ENCODE measurements at places on chromosomes 1 and 21.
A peak's percentile ranks its signal among the peaks of the same experiment; 100 is the strongest.

GRCh38 chr1:214952648-214953047 is 129.9 kb upstream of the KCNK2 start:
- DNase-seq, result no peak

DNA sequence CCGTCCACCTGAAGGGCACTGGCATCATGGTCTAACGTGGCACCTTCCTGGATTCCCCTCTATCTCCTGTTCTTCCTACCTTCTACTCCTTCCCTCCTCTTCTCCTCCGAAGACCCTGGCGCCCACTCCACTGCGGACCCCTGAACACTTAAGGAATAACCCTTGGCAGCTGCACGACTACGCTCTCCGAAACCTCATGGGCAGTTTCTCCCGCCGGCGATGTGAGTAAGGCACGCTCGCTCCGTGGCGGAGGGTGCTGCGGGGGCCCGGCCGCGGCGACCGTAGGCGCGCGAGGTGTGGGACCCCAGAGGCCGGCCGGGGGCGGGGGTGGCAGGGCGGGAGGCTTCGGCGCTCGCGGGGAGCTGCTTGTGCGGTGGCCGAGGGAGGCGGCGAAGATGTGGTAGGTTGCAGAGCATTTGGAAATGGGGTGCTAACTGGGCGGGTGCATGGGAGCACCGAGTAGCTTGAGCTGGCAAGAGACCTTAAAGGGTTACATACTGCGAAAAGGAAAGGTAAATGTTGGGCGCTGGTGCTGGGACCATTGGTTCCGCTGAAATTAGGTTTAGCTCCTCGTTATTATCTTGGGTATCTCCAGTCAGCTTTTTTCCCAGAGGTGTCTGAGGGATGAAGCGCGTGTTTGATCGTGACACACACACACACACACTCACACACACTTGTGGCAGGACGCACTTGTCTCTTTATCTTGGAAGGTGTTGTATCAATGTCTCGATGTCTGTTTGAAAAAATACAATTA is 876 bp downstream of the LRRC7 start:
- no peak for DNase-seq

DNA sequence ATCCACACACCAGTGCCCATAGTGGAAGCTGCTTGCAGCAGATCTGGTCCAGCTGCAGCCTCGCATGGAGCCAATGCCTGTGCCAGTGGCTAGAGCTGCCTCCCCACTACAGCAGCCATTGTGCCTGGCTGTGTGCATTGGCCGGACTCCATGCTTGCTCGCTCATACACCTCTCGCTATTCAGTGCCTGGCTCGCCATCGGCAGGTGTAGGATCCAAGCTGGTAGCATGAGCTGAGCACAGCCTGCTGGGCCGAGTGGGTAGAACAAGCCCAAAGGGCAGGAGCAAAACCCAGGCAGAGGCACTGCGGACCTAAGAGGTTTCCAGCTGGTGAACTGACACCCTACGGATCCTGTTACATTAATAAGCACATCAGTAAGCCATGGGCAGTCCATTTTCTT is 1184.1 kb downstream of the AMY1C start:
- DNase-seq, result no peak

GRCh38 chr21:20258542-20258941 is 739.7 kb upstream of the NCAM2 start:
- DNase-seq, result no peak

- DNase-seq, result no peak
Measured at GRCh38 chr1:29967261-29967660, 730.9 kb downstream of the PTPRU start.

DNA sequence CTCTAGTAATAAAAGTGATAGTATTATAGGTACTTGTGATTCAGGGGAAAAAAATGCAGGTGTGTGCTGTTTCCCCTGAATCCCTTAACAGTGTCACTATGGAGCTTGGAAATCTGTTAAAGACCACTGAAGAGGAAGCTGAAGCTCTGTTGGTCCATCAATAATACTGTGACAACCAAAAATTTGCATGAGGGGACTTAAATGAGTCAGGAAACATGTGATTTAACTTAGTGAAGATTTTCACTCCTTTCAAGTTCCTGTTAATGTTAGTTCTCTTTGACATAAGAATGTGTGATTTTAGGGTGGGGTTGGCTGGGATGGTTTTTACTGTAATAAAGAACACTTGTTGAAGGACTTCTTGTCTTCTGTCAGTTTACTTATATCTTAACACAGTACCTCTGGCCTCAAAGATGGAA is 32.0 kb downstream of the VANGL2 start:
- DNase-seq, result peak; percentile 71

DNA sequence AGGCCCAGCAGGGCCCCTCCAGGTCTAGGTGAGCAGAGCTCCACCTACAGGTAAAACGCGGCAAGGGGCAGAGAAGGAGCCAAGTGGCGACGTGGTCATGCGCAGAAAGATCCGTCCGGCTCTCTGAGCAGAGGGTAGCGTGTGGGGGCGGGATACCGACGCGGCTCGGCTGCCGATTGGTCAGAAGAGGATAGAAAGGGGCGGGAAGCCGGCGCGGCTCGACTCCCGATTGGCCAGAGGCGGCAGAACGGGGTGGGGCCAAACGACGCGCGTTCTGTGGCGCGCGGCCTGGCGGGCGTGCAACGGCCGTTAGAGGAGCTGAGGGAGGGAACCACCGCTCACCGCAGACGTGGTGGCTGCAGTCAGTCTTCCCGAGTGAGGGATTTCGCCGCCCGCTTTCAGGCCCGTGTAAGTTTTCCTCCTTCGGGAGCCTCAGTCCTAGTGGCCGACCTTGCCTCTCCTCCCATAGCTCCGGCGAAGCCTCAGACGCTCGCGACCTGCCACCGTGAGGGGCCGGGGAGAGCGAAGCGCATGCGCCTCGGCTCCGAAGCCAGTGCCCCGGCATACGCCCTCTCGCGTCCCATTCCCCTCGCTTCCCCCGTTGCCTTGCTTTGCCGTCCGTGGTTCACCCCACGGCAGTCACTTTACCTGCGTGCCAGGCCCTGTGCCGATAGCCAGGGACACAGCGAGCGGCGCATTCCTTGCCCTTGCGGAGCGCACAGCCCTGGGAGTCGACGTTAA is at the start of gene CEP85:
CEP85 (plus strand) TSS at position 298 of the 741 bp plus-strand sequence. CDS start 5,584 bp downstream, outside the sequence.
- peak; percentile 99 for DNase-seq

DNA sequence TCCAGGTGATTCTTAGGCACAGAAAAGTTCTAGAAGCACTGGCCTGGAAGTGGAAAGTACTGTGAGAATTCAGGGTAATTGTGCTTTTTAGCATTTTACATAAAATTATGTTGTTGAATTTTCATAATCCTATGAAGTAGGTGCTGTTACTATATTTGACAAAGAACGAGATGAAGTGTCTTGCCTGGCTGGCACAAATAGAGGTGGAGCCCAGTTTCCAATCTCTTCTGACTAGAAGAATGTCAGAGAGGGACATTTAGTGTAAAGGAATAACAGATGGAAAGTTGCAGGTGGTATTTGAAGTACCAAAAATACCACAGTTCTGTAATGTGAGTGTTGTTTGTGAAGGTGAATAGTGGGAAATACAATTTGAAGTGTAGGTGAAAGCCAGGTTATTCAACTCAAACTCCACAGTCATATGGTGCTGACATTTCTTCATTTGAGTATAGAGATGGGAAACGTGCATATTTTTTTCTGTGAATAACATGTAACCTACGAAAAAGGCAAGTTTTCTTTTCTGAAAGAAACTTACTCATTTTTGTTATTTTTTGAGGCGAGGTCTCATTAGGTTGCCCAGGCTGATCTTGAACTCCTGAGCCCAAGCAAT is 3.5 kb upstream of the TMCO2 start:
- no peak for DNase-seq

DNA sequence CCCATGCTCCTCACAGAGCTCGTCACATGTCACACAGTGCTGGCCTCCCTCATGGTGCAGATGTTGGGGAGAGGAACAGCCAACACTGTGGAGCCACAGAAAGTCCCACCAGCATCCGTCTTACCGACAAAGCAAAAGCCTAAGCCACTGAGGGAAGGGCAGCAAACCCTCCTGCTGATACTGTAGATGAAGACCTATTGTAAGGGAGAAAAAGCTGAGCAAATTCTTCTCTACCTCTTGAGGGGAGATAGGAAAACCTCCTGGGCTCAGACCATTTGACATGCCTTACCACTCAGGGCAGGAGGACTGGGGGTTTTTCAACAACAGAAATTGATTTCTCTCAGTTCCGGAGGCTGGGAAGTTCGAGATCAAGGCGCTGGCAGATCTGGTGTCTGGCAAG is 95.9 kb downstream of the WDR64 start:
- DNase-seq, result no peak

DNA sequence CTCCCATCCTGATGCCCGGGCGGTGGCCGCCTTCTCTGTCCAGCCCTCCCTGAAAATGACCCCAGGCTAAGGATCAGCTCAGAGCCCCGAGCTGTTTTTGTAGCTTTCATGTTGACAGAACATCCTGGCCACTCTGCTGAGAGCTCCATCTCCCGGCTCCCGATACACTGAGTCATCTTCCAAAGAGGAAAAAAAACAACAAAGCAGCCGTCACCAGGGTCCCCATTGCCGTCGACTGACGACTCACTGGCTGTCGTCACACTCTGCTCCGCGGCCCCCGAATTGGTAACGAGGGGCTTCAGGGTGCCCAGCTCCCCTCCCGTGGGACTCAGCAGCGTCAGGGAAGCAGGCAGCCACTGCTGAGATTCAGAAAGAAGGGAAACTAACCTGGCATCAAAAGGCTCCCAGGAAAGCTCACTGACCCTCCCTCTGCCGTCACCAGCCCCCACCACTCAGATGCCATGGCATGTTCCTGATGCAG is 67.2 kb downstream of the CD46 start:
- no peak for DNase-seq

DNA sequence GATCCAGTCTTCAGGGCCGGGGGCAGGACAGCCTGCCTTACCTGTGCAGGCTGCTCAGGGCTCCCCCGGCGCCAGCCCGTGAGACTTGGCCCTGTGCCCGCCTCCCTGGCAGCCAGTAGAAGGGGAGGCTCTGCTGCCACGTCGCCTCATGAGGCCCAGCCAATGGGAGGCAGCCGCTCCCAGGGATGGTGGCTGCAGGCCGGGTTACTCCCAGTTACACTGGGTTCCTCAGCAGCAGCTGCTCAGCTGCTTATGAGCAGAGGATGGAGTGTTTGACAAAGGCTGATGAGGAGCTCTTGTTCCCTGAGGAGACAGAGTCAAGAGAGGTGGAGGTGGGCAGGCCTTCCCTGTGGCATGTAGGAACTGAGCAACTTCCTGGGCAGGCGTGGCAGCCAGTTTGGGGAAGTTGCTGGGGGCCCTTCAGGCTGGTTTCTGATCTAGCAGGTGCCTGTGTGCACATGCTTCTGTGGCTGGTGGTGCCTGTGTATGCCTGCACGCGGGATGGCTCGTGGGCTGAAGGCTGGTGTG is 5.5 kb downstream of the MFSD2A start:
- DNase-seq, result peak; percentile 30

DNA sequence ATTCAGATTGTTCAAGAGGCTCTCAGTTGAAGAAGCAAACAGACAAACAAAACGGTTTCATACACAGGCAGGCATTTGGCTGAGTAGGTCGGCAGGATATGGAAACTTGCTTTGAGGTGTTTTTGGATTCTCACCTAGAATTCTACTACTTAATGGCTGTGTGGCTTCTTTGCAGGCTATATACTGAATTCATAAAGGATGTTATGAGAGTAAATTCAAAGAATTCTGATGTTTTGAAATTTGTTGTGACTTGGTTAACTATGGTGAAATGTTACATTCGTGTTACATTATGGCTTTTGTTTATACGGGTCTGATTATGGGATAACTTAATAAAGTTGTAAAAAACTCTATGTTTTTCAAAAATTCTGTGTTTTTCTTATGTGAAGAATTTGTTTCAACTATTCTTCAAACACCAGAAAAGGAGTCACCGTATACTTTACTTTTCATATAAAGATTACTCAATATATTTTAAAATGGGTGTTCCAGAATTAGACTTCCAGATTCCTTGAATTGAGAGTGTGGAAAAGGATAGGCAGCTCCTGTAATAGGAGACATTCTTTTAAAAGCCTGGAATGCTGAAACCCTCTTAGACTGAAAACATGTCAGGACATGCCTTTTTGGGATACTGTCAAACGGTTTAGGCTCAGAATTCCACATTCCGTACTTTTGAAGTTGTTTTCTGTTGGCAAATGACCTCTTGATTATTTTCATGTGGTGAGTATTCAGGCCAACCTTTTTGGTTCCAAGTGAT is 8.2 kb upstream of the IRF2BP2 start:
- no peak for DNase-seq

- no peak for DNase-seq
Measured at GRCh38 chr1:46467183-46467504, 22.5 kb upstream of the DMBX1 start.

GRCh38 chr1:157000686-157001085 is 44.9 kb downstream of the ARHGEF11 start:
- DNase-seq, result no peak

GRCh38 chr1:111735321-111735720 is 3.9 kb downstream of the INKA2 start:
- DNase-seq, result no peak

GRCh38 chr1:214463596-214463995 is 87.8 kb downstream of the PTPN14 start:
- DNase-seq, result no peak

- no peak for DNase-seq
Measured at GRCh38 chr21:38965241-38965640, 159.5 kb downstream of the ETS2 start.

DNA sequence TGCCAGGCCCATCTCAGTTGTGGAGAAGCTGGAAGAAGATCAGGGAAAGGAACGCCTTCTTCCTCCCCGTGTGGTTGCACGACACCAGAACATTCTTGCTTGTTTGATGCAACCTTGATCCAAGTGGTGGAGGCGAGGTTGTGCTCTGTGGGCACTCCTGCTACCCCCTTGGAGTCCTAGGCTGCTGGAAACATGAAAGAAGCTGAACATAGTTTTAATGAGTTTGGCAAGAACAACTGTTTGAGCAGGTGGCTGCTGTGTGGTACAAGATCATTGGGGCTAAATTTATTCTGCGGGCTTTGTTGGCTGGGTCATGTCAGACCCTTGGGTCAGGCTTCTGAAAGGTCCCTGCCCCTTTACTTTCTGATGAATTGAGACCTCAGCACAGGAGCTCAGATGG is 5.9 kb downstream of the KAZN start:
- no peak for DNase-seq

DNA sequence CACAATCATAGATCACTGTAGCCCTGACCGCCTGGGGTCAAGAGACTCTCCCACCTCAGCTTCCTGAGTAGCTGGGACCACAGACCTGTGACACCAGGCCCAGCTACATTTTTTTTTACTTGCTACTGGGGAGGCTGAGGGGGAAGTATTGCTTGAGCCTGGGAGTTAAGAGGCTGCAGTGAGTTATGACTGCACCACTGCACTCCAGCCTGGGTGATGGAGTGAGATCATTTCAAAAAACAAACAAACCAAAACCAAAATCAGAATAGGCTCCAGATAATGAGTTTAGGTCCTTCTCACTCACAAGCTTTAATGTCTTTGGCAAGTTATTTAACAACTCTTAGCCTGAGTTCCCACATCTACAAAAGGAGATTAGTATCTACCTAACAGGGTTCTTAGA is 22.8 kb downstream of the WDR26 start:
- DNase-seq, result no peak

GRCh38 chr1:216903382-216903740 is 180.1 kb upstream of the ESRRG start:
- DNase-seq, result no peak
